ENCODE measurements at places on chromosomes 5 and 9. TPM values are rescaled to one million over a fixed set of nuclear protein-coding genes. Genes with fewer than 3 reads are reported as not detected.

ANKRD33B gene
- 23.2 TPM for total RNA-seq

DOCK8 gene
- total RNA-seq: 2.0 TPM

FBP2 gene
- total RNA-seq: 48.4 TPM

OR2V2 gene
- total RNA-seq: not detected

PCDHGC5 gene
- 0.36 TPM for total RNA-seq

SETD9 gene
- total RNA-seq: 13.5 TPM

CD180 gene
- total RNA-seq: 0.10 TPM

NEUROG1 gene
- not detected for total RNA-seq

SAPCD2 gene
- 0.24 TPM for total RNA-seq

DIAPH1 gene
- total RNA-seq: 171 TPM

ACSL6 gene
- 0.71 TPM for total RNA-seq

NRG2 gene
- 15.8 TPM for total RNA-seq

CTSL gene
- 110 TPM for total RNA-seq

C5orf46 gene
- total RNA-seq: not detected

TSSK1B gene
- not detected for total RNA-seq

TMC1 gene
- not detected for total RNA-seq

CARTPT gene
- not detected for total RNA-seq

ALDH1A1 gene
- 32.8 TPM for total RNA-seq

OR2K2 gene
- not detected for total RNA-seq

KLHL3 gene
- 2.2 TPM for total RNA-seq

CLIC3 gene
- total RNA-seq: 0.36 TPM

LCN9 gene
- total RNA-seq: not detected

SLCO4C1 gene
- total RNA-seq: not detected

PCDHB15 gene
- total RNA-seq: 0.42 TPM

RBM18 gene
- 19.1 TPM for total RNA-seq

COL27A1 gene
- 0.87 TPM for total RNA-seq

ANXA1 gene
- 25.4 TPM for total RNA-seq

PCDHA6 gene
- total RNA-seq: 0.19 TPM

CSF1R gene
- total RNA-seq: 7.5 TPM

GDA gene
- not detected for total RNA-seq

CKS2 gene
- 6.9 TPM for total RNA-seq

SPATA31A3 gene
- total RNA-seq: not detected

PCDHAC1 gene
- not detected for total RNA-seq

RAD50 gene
- 29.1 TPM for total RNA-seq

BTNL3 gene
- 0.17 TPM for total RNA-seq

DMRT3 gene
- 0.36 TPM for total RNA-seq

C6 gene
- 0.97 TPM for total RNA-seq

HMMR gene
- total RNA-seq: 1.3 TPM

PTPA gene
- 49.3 TPM for total RNA-seq

SLC4A9 gene
- total RNA-seq: not detected

ZNF169 gene
- 1.00 TPM for total RNA-seq

RASGRF2 gene
- total RNA-seq: 5.7 TPM

HAUS6 gene
- 6.3 TPM for total RNA-seq

FOXD4L6 gene
- not detected for total RNA-seq

GRM6 gene
- not detected for total RNA-seq

PRSS3 gene
- not detected for total RNA-seq

KCNV2 gene
- not detected for total RNA-seq

IL13 gene
- total RNA-seq: not detected

CCDC69 gene
- total RNA-seq: 126 TPM

CHSY3 gene
- 1.7 TPM for total RNA-seq

RUSC2 gene
- total RNA-seq: 22.7 TPM

PTGER4 gene
- 11.2 TPM for total RNA-seq

NEURL1B gene
- total RNA-seq: 12.1 TPM

ABCA2 gene
- 17.7 TPM for total RNA-seq

CRHBP gene
- 0.38 TPM for total RNA-seq
